ENCODE measurements at places on chromosomes 2 and 18.

- DNase-seq = peak; percentile 49
These were observed 14.1 kb downstream of the GLI2 start for GRCh38 chr2:120749506-120750431.

- DNase-seq = no peak
These were observed 82.8 kb downstream of the INHBB start for GRCh38 chr2:120428748-120429147.

DNA sequence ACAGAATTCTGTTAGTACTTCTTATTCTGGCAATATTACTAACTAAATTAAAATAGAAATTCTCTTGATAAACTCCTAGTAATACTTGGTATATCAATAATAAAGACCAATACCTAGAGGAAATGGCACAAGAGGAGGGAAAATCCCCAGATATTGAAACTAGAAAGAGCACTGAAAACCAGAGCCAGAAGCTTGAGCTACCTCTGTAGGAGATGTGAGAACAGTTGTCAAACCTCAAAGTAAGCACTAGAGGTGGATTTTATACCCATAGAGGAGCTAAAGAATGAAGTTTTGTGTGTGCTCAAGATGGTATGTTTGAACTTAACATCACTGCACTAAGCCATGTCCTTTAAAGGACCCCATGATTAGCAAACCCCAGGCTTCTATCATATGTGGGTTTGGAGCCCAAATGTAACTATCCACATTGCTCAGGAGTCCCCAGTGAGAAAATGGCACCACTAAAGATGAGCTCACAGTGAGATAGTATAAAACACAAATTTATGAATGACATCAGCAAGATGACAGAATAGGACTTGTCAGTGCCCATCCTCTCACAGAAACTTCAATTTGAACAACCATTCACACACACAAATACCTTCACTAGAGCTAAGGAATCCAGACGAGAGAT lies 122.1 kb downstream of the PKP4 start:
- no peak for DNase-seq

DNA sequence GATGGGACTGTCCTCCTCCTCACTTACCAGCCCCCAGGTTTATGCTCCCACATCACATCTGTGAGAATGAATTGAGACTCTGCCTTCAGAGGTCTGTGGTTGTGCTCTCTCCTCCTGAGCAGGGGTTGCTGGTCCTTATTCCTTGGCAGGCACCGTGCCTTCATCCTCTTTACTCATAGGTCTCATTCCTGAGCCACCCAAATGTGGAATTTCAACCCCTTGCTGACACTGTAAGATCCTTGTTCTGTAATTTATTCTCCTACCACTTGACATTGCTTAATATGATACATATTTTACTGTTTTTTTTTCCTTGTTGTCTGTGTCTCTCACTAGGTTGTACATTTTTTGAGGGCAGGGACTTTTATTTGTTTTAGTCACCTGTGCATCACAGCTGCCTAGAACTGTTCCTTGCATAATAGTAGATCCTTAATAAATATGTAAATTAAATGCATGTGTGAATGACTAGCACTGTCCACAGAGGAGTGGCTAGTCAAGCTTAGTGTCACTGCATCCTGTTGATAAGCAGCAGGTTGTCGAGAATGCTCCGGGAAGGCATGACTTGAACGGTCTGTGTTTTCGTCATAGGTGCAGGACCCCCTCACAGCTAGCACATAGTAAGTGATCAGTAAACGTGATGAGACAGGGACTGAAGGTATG lies 180.6 kb downstream of the ZNF407 start:
- no peak for DNase-seq

DNA sequence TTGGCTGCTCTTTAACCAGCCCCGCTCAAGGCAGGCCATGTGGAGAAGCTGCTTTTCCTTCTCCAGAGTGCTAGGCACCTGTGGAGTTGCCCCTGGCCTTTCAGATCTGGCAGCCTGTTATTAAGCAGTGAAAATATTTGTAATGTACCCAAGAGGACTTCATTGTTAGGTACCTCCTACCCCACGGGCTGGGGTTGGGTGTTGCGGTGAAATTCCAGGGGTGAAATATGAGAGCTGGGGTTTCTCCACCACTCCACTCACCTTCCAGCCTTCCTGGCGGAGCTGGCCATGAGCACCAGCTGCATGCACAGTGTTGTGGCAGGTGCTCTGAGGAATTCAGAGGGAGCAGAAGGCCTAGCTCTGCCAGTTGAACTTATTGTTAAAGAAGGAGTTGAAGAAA lies 39.1 kb downstream of the NTSR2 start:
- DNase-seq = no peak

- no peak for DNase-seq
These were observed 107.4 kb downstream of the MYCN start for GRCh38 chr2:16047701-16048100.

DNA sequence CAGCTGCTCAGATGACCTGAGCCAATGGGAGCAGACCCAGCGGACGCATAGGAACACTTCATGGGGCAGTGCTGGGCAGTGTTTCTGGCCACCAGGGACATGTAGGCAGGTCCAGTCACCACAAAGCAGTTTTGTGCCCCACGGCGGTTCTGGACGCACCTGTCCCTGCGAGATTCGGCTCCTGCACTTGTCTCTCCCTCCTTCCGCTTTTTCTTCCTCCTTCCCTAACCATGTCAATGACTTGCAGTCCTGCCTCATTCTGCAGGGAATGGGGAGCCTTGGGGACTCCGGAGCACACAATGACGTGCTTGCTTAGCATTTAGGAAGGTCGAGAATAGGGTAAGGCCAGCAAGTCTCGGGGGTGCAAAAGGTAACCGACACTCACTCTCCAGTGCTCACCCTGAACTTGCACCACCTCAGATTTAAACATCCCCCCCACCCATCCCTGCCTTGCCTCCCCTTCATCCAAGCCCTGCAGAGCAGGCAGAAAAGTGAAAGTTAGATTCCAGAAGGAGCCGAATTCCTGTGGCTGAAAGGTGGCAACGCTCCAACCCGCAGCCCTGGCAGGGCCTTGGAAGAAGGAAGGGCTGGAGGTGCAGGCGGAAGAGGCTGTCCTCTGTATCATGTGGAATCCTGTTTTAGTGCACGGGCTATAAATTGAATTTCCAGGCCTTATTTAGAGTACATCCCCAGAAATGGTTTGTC lies 40.5 kb upstream of the ATG16L1 start:
- peak; percentile 89 for DNase-seq

DNA sequence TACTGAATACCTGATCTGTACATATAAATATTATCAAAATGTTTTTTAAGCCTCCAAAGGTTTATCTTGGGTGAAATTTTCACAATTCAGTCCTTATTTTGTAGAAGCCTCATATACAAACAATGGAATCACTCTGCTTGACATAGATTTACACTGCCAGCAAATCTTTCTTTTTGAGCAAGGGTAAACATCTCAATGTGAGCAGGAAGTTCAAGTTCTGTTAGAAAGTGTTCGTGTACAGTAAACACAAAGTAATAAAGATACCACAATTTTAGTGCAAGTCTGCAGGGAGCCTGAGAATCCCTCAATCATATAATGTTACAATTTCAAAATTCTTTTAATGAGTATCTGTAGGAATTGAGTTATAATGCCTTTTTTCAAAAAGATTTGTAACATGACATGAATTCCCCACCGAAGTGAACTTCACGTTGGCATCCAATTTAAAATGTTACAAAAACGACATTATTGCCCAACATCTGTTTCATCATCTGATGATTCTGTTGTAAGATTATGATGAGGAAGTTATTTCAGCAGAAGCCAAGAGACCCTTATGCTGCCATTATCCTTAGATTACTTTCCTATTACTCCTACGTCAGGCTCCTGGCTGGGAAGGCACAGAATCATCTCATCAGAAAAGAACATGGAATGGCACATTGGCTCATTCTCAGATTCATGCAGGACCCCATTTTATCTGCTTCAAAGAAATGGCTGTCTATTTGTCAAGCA lies 283.9 kb upstream of the ACVR2A start:
- DNase-seq = no peak

DNA sequence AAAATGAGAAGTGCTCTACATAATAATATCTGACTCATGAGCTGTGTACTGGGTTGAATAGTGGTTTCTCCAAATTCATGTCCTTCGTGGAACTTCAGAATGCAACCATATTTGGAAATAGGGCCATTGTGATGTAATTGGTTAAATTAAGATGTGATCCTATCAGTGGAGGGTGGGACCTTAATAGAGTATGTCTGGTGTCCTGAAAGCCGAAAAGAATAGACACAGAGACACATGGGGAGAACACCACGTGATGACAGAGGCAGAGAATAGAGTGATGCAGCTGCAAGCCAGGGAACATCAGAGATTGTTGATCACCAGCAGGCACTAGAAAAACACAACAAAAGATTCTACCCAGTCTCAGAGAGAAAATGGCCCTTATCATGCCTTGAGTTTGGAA lies 310.1 kb downstream of the EXOC6B start:
- no peak for DNase-seq
